ENCODE measurements at places on chromosomes 7 and 10. TPM values are rescaled to one million over a fixed set of nuclear protein-coding genes. Genes with fewer than 3 reads are reported as not detected.

Gene BAMBI
- 21.2 TPM for total RNA-seq

Gene METTL27
- 4.4 TPM for total RNA-seq

Gene FOXI2
- total RNA-seq: not detected

Gene OR2A42
- total RNA-seq: not detected

Gene PON3
- not detected for total RNA-seq

Gene FBXO24
- 0.37 TPM for total RNA-seq

Gene OPALIN
- not detected for total RNA-seq

Gene LYZL2
- total RNA-seq: not detected

Gene MORN4
- total RNA-seq: 14.2 TPM

Gene HIBADH
- total RNA-seq: 61.1 TPM

Gene CFAP70
- 2.9 TPM for total RNA-seq

Gene PLXDC2
- total RNA-seq: 10.6 TPM

All from MCF 10A (cell line).